EH (cell line): ENCODE measurements at places on chromosomes 1 and 21.
A peak's percentile ranks its signal among the peaks of the same experiment; 100 is the strongest.

DNA sequence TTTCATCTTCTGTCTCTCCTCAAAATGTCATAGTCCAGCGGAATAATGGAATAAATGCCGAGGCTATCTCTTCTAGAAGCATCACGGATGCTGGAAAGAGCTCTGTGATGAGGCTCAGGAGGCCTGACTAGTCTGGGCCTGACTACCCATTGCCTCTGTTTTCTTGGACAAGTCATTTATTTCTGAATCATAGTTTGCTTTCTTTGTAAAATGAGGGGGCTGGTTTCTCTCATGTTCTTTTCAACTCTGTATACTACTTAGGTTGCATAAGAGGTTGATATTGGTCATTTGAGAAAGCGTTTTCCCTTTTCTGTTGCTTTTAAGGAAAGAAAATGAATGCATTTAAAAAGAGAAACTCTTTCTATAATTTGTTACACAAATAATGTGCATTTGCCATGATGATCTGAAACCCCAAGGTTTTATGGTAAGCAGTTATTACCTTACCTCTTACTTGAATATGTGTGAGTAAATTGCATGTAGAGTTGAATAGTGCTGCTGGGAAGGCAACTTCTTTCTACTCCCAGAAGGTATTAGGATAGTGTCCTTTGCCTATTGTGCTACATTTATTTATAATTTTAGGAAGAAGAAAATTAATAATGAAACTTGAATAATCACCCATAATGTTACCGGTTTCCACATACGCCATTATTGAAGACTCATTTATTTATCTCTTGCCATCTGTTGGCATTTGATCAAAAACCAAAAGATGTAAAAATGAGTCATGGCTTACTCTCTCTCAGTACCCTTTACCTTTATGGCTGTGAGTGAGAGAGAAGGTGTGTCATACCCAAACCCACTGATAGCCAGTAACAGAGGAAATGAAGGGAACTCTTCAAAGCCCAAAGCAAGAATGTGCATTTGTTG is 179.1 kb downstream of the FASLG start:
- peak; percentile 21 for DNase-seq

DNA sequence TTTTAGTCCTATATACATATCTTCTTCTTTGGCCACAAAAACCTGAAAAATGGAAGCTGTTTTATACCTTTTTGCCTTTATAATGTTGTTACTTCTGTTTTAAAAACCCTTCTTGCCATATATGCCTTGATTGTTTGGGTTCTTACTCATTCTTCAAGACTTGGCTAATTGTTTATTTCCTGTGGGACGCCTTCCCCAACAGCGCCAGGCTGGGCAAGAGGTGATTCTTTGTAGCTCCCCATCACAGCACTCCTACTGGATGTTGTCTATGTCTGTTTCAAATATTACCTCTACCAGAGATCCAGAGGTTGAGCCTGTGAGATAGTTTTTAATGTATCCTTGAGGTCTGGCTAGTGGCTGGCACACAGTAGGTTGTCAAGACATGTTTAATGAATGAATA is 73.2 kb upstream of the CYP2J2 start:
- no peak for DNase-seq

DNA sequence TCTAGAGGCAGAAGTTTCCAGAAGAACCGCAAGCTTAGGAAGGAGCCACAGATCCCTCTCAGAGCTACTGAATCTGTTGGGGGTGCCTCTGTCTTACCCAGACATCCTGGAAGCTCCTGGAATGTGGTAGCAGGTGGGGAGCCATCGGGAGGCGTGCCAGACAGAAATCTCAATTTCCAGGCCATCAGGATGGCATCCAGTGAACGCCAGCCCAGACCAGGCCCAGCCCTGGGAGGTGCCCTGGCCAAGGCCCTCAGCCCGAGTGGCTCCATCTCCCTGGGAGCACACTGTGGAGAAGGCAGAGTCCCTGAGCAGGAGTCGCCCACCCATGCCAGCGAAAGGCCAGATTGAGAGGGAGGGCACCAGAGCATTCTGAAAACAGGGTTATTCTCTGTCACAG is 2.5 kb downstream of the ABCA4 start:
- no peak for DNase-seq

DNA sequence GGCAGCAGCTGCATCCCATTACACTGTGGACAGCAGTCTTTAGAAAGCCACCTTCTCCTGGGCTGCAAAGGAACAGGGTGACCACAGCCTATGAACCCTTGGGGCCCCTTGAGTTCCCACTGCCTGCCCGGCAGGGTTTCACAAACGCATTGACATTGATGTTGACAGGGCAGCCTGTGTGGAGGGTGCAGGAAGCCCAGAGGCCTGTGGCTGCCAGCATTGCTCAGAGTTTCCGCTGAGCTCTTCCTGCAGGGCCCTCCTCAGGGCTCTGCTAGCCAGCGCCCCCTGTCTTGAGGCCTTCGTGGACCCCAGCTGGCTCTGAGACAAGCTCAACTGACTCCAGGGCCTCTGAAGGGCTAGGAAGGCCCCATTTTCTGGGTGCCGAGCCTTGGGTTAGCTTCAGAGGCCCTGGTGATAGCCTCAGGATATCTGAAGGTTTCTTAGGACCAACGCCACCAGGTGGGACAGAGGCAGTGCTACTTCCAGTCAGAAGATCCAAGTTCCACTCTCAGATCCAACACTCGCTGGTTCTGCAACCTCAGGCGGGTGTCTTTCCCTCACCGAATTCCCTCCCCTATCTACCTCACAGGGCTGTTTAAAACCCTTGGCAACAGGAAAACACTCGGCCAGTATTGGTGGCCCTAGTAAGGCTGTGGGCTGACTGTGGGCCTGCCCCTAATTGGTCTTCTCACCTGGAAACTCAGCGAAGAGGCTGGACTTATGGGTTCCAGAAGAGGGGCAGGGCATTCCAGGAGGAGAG is 27.2 kb upstream of the EPS8L3 start:
- DNase-seq: peak; percentile 62

DNA sequence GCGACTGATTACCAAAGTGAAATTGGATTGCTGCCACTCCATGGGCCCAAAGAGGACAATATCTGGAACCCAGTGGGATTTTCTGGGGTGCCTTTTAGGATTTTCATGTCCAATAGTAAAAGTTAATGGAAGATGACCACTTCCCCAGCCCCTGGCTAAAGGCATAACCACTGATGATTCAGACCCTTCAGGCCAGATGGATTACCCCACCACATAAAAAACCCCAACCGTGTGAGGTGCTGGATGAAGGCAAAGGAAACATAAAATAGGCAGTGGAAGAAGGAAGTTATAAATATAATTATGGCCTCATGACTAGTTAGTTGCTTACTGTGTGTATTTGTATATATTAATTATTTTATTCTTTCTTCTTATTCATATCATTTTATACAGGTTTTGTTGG is 40.2 kb upstream of the IL10 start:
- DNase-seq: peak; percentile 31

DNA sequence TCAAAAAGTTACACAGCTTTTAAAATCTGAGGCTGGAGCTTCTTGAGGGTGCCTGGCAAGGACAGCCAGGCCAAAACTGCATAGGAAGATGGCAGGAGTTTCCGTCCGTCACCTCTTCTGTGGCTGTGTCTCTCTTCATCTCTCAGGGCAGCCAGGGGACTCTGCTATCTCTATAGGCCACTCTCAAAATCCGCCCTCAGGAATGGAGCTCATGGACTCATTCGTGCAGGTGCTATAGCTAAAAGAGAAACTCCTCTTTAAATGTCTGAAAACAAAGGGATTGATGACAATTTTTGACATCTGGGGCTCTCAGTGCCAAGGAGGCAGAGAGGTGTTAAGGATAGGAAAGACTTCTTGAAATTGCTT is 27.2 kb downstream of the OVAAL start:
- DNase-seq: no peak

- no peak for DNase-seq
Observed at GRCh38 chr1:228691211-228691610, 44.1 kb upstream of the RHOU start.

- no peak for DNase-seq
Observed at GRCh38 chr1:46705408-46705807, 13.5 kb downstream of the EFCAB14 start.

DNA sequence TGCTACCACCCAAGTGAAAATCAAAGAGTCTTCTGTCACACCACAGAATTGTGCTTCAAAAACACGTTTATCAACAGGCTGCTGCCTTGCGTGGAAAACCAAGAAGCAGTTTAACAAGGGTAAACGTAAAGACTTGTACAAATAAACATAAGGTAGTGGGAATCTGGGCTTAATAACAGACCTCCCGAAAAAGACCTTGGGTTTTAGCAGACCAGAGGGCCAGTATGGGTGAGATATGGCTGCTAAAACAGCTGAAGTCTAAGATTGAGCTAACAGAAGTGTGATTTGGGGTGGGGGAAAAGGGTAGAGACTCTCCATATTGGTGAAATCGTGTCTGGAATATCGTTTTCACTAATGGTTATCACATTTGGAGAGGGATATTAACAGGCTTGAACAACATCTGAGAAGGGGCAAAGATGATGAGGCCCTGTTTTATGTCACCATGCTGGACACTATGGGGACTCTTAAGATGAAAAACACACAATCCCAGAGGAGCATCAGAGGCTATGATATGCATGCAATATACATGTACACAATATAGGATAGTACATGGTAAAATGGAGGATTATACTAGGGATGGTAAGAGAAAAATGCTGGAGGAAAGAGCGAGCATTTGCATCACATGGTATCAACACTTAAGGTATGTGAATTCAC is 1.4 kb downstream of the MOV10 start:
- DNase-seq: peak; percentile 42
